ENCODE measurements at places on chromosomes 4 and X.
A peak's percentile ranks its signal among the peaks of the same experiment; 100 is the strongest.

GRCh38 chrX:154748712-154749339, 2.1 kb downstream of the GAB3 start:
- DNase-seq = no peak

DNA sequence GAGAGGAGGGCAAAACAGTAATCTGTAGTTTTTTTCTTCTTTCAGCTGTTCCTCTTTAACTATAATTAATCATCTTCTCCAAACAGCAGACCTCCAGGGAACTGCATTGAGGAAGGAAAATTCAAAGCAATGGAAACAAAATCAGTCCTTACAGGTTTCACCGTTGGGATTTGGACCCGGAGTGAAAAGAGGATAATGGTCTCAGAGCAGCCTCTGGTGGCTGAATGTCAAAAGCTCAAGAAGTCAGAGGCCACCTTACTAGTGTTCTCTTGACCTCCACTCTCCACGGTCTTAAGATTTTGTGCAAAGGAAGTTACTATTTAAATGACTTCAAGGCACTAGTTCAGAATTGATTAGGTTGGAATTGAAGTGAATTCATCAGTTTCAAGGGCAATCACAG, 16.0 kb upstream of the MID1 start:
- no peak for DNase-seq

DNA sequence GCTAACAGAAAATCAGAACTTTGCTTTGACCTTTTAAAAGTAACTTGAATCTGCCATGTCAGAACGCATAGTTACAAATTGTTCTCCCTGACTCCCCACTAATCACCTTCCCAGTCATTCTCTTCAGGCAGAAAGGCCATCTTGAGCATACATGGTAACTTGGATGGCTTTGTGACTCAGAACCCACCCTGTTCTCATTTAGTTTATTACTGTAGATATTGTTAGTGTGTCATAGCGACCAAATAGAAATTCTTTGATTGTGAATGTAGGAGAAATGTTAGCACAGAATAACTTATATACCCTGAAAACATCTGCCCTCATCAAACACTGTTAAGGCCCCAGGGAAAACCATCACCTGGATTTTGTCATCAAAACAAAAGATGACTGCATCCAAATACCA, 382.0 kb downstream of the MAGEB5 start:
- no peak for DNase-seq

GRCh38 chr4:164755432-164755831, 1.5 kb downstream of the SMIM31 start:
- DNase-seq = peak; percentile 49

DNA sequence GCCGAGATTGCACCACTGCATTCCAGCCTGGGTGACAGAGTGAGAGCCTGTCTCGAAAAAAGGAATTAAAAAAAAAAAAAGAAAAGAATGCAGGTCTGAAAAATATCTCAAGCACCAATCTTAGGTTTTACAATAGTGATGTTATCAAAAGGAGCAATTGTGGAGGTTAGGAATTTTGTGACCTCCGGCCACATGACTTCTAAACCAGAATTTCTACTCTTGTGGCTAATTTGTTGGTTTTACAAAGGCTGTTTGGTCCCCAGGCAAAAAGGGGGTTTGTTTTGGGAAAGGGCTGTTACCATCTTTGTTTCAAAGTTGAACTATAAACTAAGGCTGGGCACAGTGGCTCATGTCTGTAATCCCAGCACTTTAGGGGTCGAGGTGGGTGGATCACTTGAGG, 15.4 kb upstream of the ZNF41 start:
- DNase-seq = no peak

Data from Peyer's patch (tissue), 4 donors.